ENCODE measurements at places on chromosomes 13 and 19.

- no peak for DNase-seq
Measured at GRCh38 chr19:28943651-28944050, 269.3 kb downstream of the UQCRFS1 start.

- DNase-seq, result no peak
Measured at GRCh38 chr13:113041293-113041690, 64.3 kb upstream of the F7 start.

- no peak for DNase-seq
Measured at GRCh38 chr19:41407271-41407670, 9.7 kb downstream of the BCKDHA start.

DNA sequence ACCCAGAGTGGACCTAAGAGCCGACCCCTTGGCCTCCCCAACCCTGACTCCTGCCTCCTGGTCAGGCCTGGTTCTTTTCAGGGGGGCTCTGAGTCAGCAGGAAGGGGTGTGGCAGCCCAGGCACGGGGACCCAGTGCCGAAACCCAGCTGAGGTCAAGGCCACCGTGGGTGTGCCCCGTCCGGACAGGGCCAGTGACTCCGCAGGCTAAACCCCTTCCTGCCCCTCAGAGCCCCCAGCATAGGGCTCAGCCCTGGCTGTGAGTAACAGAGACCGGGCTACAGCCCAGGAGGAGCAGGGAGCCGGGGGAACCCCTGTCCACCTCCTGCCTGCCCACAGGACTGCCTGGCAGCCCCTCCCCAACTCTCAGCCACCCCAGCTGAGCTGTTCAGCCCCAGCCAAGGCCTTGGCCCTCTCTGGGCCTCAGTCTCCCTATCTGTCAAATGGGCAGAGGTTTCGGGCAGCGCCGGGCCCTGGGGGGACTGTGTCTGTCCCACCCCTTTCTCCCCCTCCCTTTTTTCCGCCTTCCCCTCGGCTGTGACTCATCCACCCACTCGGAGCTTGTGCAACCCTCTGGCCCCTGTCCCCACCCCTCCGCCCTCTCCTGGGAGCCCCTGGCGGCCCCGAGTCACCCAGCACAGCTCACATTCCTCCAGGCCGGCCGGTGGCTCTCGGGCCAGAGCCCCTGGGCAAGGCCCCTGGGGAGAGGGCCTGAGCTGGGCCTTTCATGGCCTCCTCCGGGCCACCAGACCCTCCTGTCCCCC, 8.6 kb downstream of the ZBTB7A start:
- DNase-seq, result no peak
